MCF 10A (cell line): ENCODE measurements at places on chromosomes 13 and 19.

DNA sequence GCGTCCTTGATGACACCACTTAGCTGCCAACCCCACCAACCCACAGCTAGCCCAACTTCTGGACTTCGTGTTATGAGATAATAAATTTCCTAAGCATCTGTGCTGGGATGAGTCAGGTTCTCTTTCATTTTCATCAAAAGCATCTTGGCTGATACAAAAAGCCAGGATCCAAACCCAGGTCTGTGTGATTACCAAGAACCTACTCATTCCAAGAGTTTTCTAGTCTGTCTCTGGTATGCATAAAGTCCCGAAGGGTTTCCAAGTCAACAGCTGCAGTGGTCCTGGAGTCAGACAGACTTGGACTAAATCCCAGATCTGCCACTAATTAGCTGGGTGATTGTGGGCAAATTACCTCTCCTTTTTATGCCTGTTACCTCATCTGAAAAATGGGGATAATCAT, 55.5 kb upstream of the SERP2 start:
- no peak for DNase-seq

- no peak for DNase-seq
Observed at GRCh38 chr19:31352296-31352781, 3.1 kb upstream of the TSHZ3 start.

GRCh38 chr19:16506961-16507360, 10.8 kb downstream of the C19orf44 start:
- no peak for DNase-seq

GRCh38 chr19:2089001-2089711, 7.0 kb downstream of the MOB3A start:
- DNase-seq: peak; percentile 89

DNA sequence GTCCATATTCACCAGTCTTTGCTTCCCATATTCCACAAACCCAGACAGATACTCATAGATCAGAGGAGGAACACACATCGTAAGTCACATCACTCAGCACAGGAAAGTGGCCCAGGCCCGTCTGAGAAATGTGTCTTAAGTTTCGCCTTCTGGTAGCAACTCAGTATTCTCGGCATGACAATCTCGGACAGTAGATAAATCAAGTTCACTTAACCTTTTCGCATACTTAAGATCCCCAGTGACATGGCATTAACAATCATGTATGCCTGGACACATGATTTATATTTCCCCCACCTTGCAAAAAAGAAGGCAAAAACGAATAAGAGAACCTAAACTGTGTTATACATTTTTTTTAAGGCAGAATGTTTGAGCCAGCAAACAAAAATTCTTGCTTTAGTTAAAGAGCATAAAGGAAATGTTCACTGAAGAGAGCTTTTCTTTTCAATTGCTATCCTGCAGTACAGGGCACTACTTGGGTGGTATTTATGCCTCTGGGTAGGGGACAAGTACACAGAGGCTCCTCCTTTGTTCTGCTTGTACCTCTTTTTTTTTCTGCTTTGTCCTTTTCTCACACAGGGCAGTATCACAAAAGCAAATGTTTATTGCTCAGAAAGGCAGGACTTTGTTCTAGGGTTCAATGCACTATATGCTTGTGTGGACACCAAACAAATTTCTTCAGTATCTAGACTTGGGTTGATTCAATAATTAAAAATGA, 360.6 kb downstream of the TDRD3 start:
- DNase-seq: no peak

DNA sequence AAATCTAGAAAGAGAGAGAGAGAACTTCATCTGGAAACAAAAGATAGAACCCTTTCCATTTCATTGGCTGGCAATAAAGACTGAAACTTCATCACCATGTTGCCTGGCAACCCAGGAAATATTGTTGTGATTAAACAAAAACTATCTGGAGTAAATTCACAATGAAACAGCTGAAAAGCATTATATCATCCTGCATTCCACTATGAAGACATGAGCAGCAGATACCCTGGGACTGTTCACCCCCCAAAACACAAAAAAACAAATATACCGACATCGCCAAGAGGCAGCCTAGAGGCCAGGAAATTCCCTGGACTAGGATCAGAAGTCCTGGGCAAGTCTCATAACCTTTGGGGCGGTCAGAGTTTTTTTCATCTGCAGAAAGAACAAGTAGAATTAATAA, 158.3 kb downstream of the FOXO1 start:
- no peak for DNase-seq

GRCh38 chr19:46621191-46622117, 3.4 kb downstream of the PTGIR start:
- no peak for DNase-seq

DNA sequence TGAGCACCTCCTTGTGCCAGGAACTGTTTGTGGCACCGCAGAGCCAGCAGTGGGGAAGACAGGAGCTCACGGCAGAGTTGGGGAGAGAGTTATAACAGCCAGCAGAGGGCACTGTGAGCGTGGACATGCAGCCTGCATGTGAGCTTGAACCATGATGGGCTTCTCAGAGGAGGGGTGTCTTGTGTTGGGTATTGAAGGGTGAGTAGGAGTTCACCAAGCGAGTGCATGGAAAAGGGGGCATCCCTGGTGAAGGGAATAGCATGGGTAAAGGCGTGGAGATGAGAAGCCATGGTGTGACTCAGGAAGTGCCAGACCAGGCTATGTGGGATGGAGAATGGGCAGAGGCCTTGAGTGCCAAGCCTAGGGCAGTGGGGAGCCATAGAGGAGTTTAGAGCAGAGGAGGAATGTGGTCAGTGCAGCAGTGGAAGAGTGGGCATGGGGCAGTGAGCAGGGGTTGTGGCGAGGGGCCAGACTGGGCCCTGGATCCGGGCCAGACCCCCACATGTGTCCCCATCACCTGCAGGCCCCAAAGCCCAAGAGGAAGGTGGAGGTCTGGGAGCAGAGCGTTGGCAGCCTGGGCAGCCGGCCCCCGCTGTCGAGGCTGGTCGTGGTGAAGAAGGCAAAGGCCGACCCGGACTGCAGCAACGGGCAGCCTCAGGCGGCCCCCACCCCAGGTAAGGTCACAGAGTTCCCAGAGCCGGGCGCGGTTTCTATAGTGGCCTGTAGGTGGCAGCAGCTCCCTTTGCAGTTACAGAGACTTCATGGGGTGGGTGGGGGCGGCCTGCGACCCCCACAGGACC, 11.8 kb upstream of the SHD start:
- peak; percentile 77 for DNase-seq

DNA sequence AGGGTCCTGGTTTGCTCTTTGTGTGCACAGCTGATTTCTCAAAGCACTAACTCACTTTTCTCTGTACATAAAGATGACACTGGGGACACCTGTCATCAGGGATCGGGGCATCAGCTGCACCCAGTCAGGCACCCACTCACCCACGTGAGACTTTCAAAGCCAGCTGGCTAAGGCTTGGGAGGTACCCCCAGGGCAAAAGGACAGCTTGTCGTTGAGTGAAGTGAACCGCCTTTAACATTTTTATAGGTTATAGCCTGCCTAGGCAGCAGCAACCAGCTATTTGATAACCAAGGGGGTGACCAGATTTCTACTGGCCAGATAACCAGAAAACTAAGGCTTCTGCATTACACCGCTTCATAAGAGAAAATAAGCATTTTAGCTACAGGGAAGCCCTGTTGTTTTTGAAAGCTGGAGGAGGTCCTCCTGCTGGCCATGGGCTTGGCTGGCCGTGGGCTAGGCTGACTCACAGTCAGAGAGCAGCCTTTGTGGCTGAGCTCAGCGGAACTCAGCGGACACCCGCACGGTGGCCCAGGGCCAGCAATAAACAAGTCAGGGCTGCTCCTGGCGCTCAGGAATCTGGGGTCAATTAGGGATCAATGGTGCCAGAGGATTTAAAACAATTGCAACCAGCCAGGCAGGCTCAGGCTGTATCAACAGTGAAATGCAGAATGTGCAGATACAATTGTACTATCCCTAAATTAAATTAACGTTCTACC, 57.1 kb downstream of the ALOX5AP start:
- peak; percentile 92 for DNase-seq

DNA sequence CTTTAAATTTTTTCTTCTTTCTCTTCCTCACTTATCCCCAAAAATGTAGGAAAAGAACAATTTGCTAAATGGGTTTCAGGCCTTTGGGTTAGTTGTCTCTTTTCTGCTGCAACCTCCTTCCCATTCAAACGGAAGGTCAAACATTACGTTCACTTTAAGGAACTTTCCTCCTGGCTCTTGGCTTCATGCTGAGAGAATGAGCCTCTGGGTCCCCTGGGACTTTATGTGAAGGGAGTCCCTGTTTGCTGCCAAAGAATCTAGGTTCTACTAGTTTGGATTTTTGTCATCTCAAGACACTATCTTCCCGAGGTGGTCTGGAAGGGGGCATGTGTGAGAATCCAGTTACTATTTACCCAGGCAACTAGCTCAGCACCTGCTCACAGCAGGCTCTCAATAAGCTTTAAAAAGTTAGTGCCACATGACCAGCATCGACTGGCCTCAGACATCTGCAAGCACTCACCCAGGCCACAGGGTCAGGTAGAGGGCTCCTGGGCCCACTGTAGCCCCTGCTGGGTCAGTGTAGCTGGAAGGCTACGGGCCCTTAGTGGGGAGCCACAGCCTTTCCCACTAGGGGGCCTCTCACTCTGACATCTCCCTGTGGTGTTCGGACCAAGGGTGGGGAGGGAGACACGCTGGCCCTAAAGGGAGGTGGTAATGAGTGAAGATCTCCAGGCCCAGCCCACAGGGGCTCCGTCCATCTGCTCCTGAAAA, 40.5 kb downstream of the FAM124A start:
- no peak for DNase-seq

GRCh38 chr13:26914624-26915023, 154.0 kb upstream of the GPR12 start:
- DNase-seq: peak; percentile 63

DNA sequence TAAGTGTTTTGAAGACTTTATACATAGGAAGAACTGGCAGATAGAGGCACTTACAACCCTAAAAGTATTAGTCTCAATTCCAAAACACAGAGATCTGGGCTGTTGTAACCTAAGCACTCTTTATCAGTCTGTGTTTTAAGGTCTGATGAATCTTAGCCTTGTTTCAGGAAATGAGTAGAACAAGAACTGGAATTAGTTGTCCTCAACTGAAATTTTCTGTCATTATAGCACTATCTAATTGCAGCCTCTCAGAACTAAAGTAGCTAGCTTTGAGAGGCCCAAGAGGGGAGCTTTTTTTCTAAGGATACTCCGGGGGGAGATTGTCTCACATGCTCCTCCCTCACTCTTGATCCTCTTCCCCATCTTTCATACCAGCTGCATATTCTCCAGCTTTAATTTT, 13.1 kb downstream of the HNRNPM start:
- no peak for DNase-seq

- DNase-seq: no peak
Observed at GRCh38 chr19:43548706-43549105, 15.7 kb downstream of the ZNF575 start.

DNA sequence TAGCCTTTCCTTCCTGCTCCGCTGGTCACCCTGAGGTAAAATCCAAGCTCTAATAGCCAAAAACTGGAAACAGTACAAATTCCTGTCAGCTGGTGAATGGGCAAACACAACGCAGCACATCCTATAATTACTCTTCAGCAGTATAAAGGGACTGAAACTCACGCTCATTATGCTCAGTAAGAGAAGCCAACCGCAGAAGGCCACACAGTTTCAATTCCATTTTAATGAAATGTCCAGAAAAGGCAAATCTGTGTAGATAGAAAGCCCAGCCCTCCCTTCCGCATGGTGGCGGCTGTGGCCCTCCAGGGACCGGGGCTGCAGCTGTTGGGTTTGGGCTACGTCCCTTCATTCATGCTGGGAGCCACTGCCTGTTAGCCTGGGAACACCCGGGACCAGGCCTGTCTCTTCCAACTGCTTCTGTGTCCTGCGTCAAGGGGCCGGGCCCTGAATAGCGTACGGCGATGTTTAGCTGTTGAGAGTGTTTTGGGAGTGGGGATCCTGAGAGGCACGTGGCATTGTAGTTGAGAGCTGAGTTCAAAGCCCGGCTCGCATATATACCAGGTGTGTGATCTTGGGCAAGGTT, 23.5 kb downstream of the NKPD1 start:
- DNase-seq: no peak

GRCh38 chr13:21672287-21672680, 1.4 kb downstream of the FGF9 start:
- no peak for DNase-seq

DNA sequence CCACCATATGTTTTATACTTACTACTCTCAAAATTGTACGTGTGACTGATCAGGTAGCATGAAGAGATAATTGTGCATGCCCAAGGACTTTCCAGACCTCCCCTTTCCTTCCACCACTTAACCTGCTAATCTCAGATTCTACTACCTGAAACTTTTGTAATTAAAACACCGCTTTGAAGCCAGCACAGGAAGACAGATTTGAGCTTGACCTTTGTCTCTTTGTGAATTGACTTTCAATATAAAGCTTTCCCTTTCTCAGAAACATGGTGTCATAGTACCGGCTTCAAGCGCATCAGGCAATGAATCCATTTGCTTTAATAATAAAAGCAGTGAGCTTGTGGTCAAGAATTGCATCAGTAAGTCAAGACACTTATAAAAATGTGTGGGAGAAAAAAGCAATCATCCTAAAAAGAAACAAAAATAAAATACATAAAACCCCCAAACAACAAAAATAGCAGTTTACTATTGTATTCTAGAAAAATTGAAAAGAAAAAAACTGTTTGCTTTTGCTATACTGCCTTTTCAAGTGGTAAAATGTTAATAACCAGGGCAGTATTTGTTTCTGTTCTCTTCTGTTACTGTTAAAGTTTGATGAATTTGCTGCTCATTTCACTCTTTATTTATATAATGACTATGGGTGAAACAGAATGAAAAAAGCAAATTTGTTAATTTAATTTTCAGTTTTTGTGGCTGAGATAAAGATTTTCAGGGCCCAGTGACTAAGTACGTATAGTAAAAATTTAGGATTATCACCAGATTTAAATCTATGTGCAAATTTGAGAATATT, 2075.3 kb downstream of the PCDH9 start:
- no peak for DNase-seq

DNA sequence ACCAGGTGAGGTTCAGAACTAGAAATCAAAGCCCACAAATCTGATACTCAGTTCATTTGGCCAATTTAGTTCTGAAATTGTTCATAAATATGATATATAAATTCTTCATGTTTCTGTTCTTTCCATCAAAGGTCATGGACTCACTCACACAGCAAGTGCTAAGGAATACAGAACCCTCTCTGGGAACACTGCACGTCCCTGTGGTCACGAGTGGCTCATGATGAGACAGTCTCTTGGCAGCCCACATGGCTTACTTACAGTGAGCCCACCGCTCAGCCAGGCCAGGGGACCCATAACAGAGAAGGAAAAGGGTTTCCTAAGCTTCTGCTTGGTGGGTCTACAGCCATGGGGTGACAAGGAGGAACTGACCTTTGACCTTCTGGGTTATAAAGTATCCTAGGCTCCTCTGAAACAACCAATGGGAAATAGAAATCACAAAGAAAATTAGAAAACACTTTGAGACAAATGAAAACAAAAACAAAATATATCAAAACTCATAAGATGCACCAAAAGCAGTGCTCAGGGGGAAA, 67.4 kb downstream of the CDADC1 start:
- DNase-seq: no peak

- no peak for DNase-seq
Observed at GRCh38 chr19:21519488-21519887, 14.1 kb downstream of the ZNF429 start.
